ENCODE measurements at places on chromosomes 1 and 21.

DNA sequence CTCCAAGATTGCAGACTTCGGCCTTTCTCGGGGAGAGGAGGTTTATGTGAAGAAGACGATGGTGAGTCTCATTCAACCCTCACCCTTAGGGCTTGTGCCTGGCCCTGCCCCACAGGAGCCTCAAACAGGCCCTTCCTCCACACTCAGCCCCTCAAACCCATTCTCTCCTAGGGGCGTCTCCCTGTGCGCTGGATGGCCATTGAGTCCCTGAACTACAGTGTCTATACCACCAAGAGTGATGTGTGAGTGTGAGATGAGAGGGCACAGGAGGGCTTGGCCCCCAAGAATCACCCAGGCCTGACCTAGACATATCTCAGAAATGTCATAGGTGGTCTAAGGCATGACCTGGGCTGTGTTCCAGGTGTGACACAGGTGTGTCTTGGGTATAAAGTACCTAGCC is 18.3 kb upstream of the MPL start:
- no peak for DNase-seq

DNA sequence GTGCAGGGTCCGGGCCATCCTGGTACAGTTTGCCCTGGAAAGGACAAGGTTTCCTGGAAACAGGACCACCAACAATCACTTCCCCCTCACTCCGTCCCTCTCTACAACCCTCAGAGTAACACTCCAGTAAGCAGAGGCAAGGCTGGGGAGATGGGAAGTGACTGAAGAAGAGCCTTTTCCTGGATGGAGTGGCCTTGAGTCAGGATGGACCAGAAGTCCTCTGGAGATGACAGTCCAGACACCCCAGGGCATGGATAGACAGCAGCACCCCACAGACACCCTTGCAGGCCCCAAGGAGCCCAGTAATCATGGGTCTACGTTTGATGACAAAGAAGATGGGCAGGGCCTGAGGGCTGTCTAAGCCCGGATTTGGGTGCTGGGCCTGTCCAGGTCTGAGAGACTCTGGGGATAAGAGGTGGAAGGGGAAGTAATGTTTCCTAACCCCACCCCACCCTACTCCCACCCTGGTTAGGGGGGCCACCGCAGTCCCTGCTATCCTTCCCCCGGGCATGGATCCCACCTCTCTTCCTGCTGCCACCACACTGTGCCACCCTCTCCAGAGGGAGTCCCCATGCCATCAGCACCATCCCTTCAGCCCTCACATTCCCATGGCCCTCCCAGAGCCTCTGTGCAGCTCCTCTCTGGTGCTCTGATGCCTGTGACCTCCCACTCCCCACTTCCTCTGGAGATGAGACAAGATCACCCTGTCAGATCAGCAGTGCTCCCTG is 7.2 kb upstream of the S100A8 start:
- no peak for DNase-seq

- DNase-seq, result no peak
Observed at GRCh38 chr1:199310708-199311107, 671.9 kb downstream of the PTPRC start.

DNA sequence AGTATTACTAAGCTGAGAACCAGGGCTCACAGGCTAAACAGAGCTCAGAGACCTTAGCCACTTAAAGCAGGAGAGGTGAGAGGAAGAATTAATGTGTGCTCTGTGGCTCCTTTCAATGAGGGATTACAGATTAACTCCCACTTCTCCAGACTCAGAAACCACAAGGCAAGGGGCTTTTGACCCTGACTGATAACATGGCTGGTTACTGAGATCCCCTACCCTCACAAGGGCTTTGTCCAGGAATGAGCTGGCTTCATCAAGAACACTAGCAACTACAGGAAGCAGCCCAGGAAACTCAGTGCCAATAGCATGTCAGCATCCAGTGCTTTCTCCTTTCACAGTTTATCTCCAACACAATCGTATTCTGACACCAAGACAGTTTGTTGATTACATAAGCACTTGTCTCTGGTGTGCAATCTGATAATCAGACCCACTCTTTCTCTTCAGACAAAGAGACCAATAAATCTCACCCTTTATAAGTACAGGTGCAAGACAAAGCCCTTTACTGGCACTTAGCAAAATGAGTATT is 38.8 kb downstream of the ERI3 start:
- no peak for DNase-seq

Data from stimulated activated CD8-positive, alpha-beta memory T cell treated with anti-CD3 and anti-CD28 coated beads, Interleukin-15, amount 100 ng/mL, for 48 hours (primary cell).